Peyer's patch (tissue), 4 donors: ENCODE measurements at places on chromosomes 3 and 15.

DNA sequence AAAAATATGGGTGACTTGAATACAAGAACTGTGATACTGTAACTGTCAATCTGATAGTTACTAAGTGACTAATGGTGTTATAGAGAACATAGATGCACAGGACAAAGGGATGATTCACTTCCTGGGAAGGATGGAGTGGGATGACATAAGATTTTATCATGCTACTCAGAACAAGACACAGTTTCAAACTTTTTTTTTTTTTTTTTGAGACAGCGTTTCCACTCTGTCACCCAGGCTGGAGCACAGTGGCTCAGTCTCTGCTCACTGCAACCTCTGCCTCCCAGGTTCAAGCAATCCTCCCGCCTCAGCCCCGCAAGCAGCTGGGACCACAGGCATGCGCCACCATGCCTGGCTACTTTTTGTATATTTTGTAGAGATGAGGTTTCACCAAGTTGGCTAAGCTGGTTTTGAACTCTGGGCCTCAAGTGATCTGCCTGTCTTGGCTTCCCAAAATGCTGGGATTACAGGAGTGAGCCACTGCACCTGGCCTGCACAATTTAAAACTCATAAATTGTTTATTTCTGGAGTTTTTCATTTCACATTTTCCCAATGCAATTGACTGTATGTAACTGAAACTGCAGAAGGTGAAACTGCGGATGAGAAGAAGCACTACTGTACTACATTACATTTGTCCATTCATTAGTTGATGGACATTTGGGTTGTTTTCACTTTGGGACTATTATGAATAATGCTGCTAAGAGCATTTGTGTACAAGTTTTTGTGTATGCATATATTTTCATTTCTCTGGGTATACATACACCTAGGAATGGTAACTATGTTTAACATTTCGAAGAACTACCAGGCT is 40.6 kb downstream of the ADIPOQ start:
- no peak for DNase-seq

- DNase-seq: no peak
Measured at GRCh38 chr3:59946401-59946800, 896.6 kb upstream of the CFAP20DC start.

GRCh38 chr15:100275641-100276040 is 66.1 kb downstream of the ADAMTS17 start:
- no peak for DNase-seq

DNA sequence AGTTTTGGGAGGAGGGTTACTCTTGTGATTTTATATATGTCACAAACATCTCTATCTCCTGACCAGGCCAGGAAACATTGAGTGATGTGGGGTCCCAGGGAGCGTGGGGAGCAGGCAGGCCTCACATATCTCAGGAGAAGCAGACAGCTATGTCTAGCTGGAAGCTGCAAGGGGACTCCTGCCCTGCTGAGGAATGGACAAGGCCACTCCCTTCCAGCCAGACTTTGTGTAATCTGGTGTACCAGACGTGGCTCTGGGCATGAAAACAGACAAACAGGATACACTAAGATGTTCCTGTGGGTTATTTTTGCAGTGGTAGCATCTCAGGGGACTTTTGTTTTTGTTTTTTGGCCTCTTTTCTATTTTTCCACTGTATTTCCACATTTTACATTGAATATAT is 23.2 kb downstream of the CYP8B1 start:
- DNase-seq: peak; percentile 44

GRCh38 chr15:63480441-63480821 is 24.0 kb upstream of the USP3 start:
- no peak for DNase-seq

DNA sequence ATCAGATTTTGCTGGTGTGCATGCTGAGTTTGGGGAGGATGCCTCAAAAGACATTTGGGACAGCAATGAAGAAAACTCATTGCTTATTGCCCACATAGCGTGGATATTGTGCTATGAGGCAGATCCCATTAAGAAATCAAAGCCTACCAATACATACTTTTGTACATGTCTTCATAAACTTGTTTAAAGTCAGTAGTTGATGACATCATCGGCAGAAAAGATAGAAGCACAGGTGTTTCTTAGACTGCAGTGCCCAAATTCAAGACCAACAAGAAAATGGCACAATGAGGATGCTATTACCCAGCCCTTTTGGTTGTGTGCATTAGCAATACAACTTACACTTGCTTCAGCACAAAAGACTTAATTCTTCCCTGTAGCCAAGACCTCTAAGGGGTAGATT is 428.7 kb upstream of the RARB start:
- DNase-seq: no peak

- DNase-seq: no peak
Measured at GRCh38 chr3:152200476-152201420, 68.0 kb upstream of the MBNL1 start.

- no peak for DNase-seq
Measured at GRCh38 chr15:67241132-67241855, 13.2 kb downstream of the AAGAB start.

DNA sequence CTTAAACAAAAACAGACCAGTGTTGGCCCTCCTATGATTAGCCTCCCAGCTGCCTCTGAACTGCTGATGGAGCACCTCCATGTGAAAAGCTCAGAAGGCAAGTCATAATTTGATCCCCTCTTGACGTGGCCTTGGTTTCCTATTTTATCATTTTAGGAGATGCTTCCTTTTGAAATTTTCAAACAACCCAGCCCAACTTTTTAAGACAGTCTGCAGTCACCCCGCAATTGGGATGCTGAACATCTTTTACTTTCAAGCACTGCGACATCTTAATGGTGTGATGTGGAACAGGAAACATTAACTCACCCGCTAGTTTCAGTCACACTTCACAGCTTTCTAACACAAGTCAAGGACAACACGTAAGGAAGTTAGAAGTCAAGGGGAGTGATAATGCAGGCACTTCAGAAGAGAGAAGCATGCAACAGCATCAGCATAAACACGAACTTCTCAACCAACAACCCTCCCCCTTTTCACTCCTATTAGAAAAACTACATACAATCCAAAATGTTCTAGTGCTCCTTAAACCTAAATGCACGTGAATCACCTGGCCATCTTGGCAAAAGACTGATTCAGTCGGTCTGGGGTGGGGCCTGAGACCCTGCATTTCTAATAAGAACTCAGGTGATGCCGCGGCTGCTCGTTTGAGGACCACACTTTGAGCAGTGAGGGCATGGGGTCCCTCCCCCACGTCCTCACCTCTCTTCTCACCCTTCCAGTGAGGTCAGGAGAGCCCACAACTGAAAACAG is 161.5 kb downstream of the FOXP1 start:
- no peak for DNase-seq

- no peak for DNase-seq
Measured at GRCh38 chr15:37133602-37134001, 33.3 kb upstream of the MEIS2 start.

GRCh38 chr3:141763088-141763750 is at the start of gene GRK7:
TSS of gene GRK7 (plus strand) at chr3:141763408. CDS start at chr3:141778285, 14,877 bp downstream.
- no peak for DNase-seq

- no peak for DNase-seq
Measured at GRCh38 chr3:27943106-27943505, 221.0 kb upstream of the EOMES start.

DNA sequence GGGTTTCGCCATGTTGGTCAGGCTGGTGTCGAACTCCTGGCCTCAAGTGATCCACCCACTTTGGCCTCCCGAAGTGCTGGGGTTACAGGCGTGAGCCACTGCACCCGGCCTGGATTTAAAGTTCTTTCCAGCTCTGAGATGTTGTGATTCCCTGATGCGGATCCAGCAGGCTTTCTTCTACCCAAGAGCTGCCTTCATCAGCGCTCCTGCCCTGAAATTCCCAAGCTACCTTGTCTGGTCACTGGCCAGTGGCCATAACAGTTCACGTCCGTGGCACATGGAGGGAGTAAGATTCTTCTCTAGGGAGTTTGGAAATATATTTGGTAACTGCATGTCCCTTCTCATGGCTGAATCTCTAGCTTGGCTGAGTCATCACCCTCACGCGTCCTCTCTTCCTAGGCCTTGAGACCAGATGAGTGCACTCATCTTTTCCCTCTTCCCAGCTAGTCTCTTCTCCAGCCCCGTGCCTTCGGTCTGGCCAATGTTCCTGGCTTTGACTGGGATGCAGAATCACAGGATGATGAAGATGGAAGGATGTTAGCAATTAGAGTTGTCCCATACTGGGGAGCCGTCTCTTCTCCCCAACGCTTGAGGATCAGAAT is 29.8 kb upstream of the APOD start:
- DNase-seq: peak; percentile 28
